ENCODE measurements at places on chromosomes 2 and 18.

- no peak for DNase-seq
These were observed 27.1 kb downstream of the HS1BP3 start for GRCh38 chr2:20623741-20624155.

DNA sequence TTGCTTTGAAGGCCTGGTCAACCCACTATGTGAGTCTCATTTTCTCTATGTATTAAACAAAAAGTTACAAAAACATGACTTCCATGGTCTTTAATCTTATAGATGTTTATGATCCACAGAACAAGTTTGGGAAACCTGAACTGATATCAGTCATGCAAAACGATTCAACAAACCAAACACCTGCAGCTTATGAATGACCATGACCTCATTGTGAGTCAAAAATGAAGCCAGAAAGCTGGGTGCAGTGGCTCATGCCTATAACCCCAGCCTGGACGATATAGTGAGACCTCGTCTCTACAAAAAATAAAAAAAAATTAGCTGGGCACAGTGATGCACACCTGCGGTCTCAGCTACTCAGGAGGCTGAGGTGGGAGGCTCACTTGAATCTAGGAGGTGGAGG is 270.4 kb upstream of the CCDC68 start:
- no peak for DNase-seq

DNA sequence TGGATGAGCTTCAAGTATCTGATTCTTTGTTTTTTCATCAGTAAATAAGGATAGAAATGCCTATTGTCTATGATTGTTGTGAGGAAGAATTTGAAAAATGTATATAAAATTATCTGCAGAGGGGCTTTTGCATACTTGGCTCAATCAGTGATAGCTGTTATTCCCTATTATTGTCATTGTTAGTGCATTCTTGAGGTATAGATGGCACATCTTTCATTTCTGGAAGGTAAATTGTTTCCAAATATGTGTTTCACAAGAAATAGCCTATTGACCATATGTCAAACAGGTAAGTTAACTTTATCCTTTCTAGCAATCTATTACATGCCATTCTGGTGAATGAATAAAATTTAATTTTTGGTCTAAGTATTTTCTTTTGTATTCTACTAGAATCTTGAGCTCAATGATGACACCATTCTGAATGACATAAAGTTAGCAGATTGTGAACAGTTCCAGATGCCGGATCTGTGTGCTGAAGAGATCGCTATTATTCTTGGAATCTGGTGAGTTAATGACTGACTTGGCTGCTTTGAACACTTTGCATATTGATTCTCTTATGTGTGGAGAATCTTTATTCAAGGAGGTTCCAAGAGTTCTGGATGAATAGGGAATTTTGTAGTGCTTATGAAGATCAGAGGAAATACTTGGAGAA is 44.2 kb downstream of the TTC27 start:
- DNase-seq = no peak

GRCh38 chr2:177572236-177572671 is 179.7 kb downstream of the AGPS start:
- DNase-seq = no peak

- peak; percentile 14 for DNase-seq
These were observed 128.6 kb downstream of the SH3RF3 start for GRCh38 chr2:109257653-109258052.

GRCh38 chr18:24370120-24370519 is 27.5 kb downstream of the OSBPL1A start:
- DNase-seq = no peak

- DNase-seq = no peak
These were observed 1062.6 kb downstream of the LRP1B start for GRCh38 chr2:141068053-141068682.

- DNase-seq = no peak
These were observed 130.6 kb downstream of the USP34 start for GRCh38 chr2:61340242-61340641.

DNA sequence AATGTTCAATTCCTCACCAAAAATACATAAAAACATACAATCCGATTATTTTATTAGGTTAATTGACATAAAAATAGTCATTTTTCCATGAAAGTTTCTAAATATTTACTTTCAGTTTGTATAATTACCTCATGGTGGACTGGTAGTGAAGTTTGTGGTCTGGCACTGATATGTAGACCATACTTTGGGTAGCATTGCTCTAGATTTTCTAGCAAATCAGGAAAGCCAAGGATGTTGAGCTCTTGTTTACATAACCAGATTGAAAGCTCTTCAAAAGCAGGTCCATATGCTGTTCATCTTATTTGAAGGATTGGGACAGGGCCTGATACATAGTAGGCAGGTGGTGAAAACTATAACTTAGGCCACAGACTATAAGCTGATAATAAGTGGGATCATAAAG is 61.8 kb downstream of the COMMD1 start:
- no peak for DNase-seq

DNA sequence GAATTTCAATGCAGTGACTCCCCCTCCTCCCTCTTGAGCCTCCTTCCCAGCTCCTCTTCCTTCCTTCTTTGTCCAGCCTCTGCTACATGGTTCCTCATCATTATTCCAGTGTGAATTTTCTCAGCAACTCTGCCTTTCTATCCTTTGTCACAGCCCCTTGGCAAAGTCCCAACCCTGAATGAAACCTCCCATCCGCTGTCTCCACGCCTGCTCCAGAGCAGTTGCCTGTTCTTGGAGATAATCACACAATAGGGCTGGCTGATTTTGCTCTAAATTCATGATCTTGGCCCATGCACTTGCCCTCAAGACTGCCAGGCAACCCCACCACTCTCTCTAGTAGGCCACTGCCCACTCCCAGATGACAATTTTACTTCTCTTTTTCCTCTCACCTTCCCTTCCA is 61.4 kb downstream of the BCL2L11 start:
- no peak for DNase-seq

DNA sequence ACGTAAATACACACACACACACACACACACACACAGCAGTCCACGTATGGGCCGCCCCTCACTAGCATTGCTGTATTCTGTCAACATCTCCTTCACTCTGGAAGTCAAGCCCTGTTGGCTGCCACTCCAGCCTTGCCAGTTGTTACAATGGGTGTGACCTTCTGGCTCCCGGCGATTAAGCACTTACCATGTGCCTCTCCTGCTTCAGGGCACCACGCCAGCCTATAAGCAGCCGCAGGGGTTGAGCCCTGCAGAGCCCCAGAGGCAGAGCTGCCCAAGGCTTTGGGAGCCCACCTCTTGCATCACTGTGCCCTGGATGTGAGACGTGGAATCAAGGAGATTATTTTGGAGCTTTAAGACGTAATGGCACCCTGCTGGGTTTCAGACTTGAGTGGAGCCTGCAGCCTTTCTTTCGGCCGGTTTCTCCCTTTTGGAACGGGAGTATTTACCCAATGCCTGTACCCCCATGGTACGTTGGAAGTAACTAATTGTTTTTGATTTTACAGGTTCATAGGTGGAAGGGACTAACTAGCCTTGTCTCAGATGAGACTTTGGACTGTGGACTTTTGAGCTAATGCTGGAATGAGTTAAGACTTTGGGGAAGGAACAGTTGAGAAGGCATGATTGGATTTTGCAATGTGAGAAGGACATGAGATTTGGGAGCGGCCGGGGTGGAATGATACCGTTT is 54.5 kb upstream of the ROCK2 start:
- no peak for DNase-seq

DNA sequence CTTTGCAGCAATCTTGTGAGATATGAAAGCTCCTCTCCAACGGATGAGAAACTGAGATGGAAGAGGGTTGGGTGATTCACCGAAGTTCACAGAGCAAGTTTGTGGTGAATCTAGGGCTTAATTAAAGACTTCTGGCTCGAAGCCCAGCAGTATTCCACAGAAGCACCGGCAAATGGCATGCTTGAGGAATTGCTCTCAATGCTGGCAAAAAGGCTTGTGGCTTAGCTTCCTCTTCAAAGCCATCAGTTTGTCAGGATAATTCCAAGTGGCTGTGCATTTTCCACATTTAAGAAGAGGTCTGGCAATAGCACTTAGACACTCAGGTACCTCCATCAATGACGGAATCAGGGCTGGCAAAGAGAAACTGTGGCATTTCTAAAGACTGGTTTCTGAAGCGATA is 98.7 kb upstream of the SLC66A3 start:
- no peak for DNase-seq

- peak; percentile 84 for DNase-seq
These were observed 14.6 kb downstream of the TMSB10 start for GRCh38 chr2:84919885-84920580.

- no peak for DNase-seq
These were observed 38.9 kb upstream of the SERPINE2 start for GRCh38 chr2:224077773-224078507.

DNA sequence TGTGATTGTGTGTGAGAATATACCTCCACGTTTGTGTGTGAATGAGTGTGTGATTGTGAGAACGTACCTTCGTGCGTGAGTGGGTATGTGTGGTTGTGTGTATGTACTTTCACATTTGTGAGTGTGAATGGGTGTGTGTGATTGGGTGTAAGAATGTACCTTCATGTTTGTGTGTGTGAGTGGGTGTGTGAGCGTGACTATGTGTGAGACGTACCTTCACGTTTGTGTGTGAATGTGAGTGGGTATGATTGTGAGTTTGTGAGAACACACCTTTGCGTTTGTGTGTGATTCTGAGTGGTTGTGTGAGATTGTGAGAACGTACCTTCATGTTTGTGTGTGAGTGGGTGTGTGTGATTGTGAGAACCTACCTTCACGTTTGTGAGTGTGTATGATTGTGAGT is 5.8 kb upstream of the ADCY3 start:
- no peak for DNase-seq

DNA sequence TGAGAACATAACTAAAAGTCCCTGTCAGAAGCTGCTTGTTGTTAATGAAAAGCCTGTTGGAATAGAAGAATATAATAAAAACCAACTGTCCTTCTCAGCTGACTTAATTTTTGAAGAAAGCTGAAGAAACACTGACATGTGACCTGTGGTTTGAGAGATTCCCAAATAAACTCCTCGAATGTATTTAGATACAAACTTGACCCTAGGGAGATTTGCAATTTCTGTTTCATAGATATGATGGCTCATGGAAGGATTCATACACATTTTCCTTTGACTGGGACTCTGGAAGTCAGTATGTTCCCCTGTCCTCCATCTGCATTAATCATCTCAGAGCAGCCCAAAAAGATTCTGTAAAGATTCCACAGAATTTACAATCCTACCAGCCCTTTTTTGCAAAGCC is 195.1 kb downstream of the TMEM247 start:
- DNase-seq = no peak

- no peak for DNase-seq
These were observed 200.8 kb downstream of the TTC32 start for GRCh38 chr2:19700861-19701585.
